ENCODE measurements at places on chromosomes 4 and X. TPM values are rescaled to one million over a fixed set of nuclear protein-coding genes. Genes with fewer than 3 reads are reported as not detected.

ZCCHC18 gene
- total RNA-seq: 0.02 TPM

CPZ gene
- total RNA-seq: 0.11 TPM

NXF2B gene
- not detected for total RNA-seq

MAGEA1 gene
- total RNA-seq: 0.11 TPM

POU4F2 gene
- not detected for total RNA-seq

NAP1L2 gene
- total RNA-seq: 1.2 TPM

SPANXB1 gene
- 1.8 TPM for total RNA-seq

BEND2 gene
- not detected for total RNA-seq

ABLIM2 gene
- 7.6 TPM for total RNA-seq

PHOX2B gene
- total RNA-seq: 0.02 TPM

SH2D1A gene
- not detected for total RNA-seq

ADGRL3 gene
- 0.01 TPM for total RNA-seq

RS1 gene
- total RNA-seq: not detected

SSX4 gene
- total RNA-seq: not detected

POLA1 gene
- 12.1 TPM for total RNA-seq

MAGEA4 gene
- total RNA-seq: not detected

VCX3B gene
- total RNA-seq: not detected

NLGN3 gene
- total RNA-seq: 1.0 TPM

HSD17B13 gene
- total RNA-seq: 0.05 TPM

P2RY8 gene
- total RNA-seq: not detected

BEND4 gene
- total RNA-seq: 0.01 TPM

All from A549 treated with dexamethasone at 1 μM for 4 hours (cell line).